ENCODE measurements at places on chromosomes 6 and 20.
A peak's percentile ranks its signal among the peaks of the same experiment; 100 is the strongest.

DNA sequence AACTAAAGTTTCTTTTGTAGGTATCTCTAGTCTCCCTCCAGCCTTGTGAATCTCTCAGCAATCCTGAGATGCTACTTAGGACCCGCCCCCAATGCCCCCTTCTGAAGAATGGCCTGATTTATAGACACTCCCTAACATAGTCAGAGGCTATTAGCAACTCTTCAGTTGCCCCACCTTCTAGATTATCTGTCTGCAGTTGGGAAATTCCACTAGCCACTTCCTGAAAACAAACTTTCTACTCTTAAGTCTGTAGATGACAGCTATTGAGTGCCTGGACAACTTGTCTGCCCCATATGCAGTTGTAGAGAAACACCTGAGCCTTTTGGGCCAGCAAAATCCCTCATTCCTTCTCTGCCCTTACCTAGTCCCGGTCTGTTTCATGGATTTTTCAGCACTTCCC, 188.2 kb upstream of the PREP start:
- no peak for DNase-seq

- DNase-seq, result peak; percentile 72
These were observed 447 bp downstream of the MCM3 start for GRCh38 chr6:52284131-52284459.

- DNase-seq, result no peak
These were observed 157.8 kb upstream of the AFDN start for GRCh38 chr6:167668754-167669552.

DNA sequence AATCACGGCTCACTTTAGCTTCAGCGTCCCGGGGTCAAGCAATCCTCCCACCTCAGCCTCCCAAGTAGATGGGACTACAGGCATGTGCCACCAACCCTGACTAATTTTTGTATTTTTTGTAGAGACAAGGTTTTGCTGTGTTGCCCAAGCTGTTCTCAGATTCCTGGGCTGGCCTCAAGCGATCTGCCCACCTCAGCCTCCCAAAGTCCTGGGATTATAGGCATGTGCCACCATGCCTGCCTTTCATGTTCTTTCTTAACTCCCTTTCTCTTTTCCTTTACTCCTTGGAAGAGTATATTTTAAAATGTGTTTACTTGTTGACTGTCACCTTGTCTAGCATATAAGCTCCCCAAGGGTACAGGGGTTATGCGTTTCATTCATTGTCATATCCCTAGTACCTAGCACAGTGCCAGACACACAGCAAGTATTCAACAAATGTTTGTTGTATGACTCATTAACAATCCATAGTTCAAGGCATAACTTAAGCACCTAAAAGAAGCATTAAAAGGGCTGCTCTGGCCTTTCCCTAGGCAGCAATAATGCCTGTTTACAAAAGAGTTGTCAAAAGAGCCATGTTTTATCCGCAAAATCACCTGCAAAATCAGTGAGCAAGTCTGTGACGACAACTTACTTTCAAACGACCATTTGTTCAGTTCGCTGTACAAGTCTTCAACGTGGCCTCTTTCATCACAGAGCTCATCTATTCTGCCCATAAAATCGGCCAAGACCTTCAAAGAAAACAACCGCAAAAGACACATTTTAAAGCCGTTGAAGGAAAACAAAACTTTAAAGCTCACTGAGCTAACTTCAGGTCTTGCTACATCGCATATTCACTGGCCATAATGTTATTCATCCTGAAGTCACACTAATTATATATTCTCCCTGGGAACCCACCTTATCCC, 4.6 kb downstream of the CYP24A1 start:
- DNase-seq, result no peak

GRCh38 chr20:58408603-58409246, 19.7 kb downstream of the VAPB start:
- DNase-seq, result no peak

Data from COR-L47 (cell line).